ENCODE measurements at places on chromosomes 2 and 18.

DNA sequence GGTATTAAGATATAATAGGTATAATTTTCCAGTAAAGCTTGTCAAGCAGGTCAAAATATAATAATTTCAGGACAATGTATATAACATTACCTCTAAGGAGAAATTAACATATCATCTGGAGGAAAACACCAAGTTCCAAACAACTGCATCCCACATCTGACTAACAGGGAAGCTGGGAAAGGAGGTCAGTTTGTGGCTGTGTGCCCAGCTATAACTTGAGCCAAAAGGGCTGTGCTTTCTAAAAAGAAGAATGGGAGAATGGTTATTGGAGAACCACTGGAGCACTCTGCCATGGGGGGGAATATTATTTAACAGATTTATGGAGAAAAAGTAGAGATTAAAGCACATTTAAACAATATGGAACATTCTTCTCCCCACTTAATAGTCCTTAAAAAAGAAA lies 390.6 kb upstream of the PKDCC start:
- DNase-seq = no peak

- no peak for DNase-seq
These were observed 17.7 kb upstream of the RND3 start for GRCh38 chr2:150505178-150505577.

DNA sequence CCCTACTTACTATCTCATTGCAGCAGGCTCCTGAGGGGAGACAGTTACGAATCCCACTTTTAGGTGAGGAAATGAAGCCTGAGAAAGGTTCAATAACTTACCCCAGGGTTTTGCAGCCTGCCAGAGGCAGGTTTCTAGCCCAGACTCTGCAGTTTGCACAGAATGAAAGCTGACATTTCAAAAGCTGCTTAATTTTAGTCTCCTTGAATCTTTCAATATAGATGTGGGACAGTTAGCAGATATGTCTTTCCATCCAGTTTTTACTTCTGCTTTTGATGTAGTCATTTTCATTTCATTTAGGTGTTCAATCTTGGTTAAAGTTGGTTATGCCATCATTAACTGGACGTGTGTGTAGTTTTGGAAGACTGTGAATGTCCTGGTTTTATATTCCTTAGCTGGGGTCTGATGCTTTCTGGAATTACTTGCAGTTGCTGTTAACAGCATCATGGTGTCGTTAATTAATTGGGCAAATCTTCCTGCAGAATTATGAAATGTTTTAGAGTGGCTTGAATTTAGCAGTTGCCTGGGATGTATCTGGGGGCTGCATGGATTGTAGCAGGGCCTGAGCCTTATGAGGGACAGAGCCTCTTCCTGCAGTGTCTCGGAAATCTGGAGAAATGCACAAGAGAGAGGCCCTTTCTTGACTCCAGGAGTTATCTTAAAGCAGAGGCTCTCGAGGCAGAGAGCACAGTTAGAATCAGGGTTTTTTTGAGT lies 100.8 kb downstream of the ZNF532 start:
- DNase-seq = peak; percentile 9

DNA sequence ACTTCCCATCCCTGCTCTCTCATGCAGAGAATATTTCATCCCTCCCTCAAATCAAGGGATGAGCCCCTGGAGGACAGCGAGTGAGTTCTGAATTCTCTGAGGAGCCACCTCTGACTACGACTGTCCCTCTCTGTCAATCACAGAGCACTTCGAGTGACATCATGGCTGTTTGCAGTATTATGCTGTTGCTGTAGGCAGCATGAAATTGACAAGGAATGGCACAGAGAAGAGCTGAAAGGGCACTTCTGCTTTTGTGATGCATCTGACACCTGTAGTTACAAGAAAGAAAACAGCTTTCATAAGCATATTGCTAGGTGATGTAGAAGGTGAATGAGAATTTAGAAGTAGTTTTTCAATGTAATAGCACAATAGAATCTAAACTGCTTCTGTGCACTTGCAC lies 166.9 kb downstream of the ARHGAP15 start:
- no peak for DNase-seq

GRCh38 chr2:55160422-55160821 lies 71.7 kb downstream of the CLHC1 start:
- DNase-seq = no peak

DNA sequence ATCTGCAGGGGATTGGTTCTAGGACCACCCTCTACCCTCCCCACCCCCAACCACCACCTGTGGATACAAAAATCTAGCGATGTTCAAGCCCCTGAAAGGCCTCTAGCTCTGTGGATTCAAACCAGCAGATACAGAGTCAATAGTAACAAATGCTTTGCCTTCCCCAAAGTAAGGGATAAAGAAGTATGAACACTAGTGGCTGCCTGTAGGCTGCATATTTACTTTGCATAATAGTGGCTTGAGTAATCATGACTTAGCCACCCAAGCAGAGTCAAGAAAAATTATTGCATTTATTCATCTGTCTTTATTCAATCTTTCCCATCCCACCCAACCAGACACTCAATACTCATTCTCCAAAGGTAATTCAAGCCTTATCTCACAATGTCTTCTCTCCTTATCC lies 43.8 kb downstream of the SOCS6 start:
- DNase-seq = no peak

GRCh38 chr18:79914614-79915160 lies 36.8 kb downstream of the SLC66A2 start:
- DNase-seq = no peak

DNA sequence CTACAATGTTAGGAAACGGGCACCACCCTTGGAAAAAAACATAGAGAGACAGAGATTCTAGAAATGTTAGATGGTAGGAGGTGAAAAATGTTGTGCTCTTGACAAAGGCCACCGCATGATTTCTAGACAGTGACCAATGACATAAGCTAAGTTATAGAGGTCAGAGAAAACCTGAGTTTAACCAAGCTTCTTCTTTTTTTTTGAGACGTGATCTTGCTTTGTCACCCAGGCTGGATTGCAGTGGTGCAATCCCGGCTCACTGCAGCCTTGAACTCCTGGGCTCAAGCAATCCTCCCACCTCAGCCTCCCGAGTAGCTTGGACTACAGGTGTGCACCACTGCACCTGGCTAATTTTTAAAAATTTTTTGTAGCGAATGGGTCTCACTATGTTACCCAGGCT lies 13.0 kb downstream of the FER1L5 start:
- peak; percentile 38 for DNase-seq

DNA sequence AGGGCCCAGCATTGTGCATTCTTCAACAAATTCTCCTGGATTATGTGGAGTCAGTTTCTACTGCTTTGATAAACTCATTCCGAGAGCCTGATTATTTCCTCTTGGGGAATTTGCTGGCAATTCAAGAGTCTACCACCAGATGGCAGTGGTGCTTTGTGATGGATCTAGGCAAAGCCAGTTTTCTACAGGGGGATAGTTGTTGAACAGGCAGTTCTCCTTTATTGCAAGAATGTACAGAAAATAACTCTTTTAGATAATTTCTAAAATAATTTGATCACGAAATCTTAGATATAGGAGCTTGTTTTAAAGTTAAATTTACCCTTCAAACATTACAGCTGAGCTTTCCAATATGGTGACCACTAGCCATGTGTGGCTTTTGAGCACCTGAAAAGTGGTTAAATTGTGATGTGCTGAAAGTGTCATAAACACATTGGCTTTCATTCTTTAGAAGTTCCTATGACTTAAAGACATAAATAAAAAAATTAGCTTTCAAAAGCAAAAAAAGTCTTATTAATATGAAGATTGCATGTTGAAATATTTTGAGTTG lies 66.7 kb upstream of the HAAO start:
- peak; percentile 71 for DNase-seq

DNA sequence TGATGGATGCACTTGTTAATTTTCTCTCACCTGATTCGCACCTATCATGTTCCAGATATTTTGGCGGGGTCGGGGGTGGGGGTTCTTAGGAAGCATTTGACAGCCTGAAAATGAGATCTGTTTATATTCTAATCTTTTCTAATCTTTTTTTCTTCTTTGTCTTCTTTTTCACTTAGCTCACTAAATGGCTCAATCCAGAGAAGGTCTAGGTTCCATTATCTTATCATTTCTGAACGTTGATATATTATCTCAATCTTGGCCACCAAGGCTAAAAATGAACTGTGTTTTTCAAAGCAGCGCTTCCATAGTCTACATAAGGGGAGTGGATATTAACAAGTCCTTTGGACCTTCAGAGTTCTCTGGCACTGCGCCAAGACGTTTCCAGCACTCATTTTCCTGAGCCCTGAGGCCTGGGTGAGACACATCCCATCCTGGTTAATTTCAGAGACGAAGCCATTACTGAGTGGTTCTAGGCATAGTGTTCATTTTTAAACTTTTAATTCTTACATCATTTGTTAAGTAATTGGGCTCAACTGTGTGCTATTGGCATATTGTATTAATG lies 229.0 kb downstream of the SOX11 start:
- DNase-seq = no peak

- DNase-seq = no peak
These were observed 542 bp upstream of the RNF103 start for GRCh38 chr2:86624267-86624547.

DNA sequence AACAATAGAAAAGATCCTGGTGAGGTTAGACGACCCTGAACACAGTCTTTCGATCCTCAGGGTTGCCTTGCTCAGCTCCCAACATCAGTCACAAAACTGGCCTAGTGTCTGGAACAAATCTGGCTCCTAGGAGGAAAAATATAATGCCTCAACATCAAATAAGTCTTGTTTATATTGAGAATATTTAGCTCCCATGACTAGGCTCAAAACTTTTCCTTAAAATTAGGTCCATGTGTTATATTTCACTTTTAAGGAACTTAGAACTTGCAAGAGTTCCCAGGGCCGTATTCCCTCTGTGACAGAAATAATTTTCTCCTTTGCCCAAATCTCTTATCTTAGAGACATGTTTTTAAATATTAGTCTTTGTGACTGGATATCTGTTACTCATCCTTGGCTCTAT lies 819.7 kb upstream of the ZEB2 start:
- no peak for DNase-seq

DNA sequence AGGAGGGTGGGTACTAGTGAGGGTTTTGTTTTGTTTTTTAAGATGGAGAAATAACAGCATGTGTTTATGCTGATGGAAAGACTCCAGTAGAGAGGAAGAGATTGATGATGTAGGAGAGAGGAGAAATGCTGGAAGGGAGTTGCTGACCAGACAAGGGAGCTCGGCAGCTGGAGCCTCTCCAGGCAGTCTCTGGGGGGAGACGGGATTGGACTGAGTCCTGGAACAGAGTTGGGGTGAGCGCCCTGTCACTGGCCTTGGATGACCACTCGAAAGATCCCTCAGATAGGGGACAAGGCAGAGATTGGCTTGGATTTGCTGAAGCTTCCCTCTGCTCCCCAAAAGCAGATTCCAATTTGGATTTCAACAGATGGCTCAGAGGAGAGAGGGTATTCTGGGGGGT lies 197.7 kb downstream of the NAPG start:
- no peak for DNase-seq

GRCh38 chr2:238361877-238362276 lies 41.6 kb downstream of the TRAF3IP1 start:
- DNase-seq = no peak
